ENCODE measurements at places on chromosomes 2 and 18.

- no peak for DNase-seq
These were observed 29.2 kb downstream of the GPC1 start for GRCh38 chr2:240464514-240465241.

GRCh38 chr2:166924967-166925366, 36.7 kb downstream of the XIRP2 start:
- DNase-seq: no peak

- DNase-seq: no peak
These were observed 11.5 kb upstream of the IL1A start for GRCh38 chr2:112795774-112796173.

GRCh38 chr2:5410991-5411700, 281.0 kb upstream of the SOX11 start:
- DNase-seq: no peak

GRCh38 chr2:181304011-181304844, 153.0 kb upstream of the ITGA4 start:
- DNase-seq: peak; percentile 29

DNA sequence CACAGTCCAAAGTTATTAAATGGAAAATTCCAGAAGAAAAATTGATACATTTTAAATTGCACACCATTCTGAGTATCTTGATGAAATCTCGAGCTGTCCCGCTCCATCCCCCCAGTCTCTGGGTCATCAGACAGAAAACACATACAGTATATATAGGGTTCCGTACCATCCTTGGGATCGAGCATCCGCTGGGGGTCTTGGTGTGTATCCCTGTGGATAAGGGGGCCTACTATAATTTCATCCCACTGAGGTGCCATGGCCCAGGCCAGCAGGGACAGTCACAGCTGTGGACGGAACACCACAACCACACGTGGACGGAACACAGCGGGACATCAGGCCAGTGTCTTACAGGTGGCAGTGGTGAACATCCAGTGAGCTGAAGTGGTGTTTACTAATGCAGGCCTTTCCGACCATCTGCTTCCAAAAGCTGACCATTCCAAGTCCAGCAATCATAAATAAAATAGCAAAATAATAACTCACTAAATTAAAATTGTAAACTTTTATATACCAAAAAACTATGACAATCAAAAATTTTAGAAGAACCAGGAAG, 14.0 kb downstream of the TWIST2 start:
- no peak for DNase-seq

DNA sequence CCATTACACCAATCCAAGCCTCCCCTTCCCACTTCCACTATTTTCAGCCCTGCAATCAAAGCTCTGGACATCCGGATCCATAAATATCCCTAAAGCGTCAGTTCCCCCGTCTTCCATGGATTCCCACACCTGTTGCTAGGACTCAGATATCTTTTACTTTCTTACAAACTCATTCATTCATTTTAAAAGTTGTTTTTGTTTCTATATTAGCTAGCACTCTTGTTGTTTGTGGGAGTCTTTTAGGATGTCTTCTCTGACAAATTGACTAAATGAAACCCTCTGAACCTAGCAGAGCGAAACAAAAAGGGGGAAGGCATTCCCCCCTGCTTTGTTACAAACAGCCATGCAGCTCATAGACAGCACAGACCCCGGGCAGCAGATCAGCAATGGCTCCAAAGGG, 9.0 kb upstream of the NBAS start:
- no peak for DNase-seq

Measured in activated T-cell treated with anti-CD3 and anti-CD28 coated beads, Interleukin-2, amount 50 U/mL, for 48 hours (primary cell).